ENCODE measurements at places on chromosomes 13 and 19.

- DNase-seq: no peak
These were observed 306.1 kb downstream of the DCT start for GRCh38 chr13:94173312-94173854.

DNA sequence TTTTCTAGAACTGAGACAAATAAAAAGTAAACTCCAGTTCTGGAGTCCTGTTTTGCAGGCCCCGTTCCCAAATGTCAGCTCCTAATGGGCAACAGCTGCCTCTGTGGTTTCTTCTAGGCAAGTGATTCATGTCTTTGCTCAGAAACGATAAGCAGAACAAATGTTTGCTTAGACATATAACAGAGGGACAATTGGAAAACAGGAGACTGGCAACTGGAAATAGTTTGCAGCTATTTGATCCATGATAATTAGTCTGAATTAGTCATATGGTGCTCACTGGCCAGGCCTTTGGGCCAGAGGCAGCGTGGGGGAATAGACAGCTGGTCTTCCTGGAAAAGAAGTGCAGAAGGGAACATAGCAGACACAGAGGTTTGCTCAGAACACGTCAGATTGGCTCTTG is 29.2 kb upstream of the TSHZ3 start:
- DNase-seq: no peak

DNA sequence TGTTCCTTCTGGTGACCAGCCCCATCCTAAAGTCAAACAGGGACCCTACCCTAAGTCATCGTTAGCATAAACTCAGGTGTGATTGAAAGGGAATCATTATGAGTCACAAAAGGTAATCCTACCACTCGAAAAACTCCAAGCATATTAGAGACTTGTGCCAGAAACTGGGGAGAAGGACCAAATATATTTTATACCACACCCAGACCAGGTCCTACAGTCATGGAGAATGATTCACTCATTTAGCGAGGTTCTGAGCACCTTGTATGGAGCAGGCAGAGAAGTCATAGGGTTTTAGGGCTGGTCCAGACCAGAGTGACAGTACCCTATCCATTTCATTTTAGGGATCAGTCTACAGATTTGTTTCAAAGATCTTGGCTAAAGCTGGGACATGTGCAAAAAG is 149.5 kb downstream of the SLC7A1 start:
- DNase-seq: no peak

DNA sequence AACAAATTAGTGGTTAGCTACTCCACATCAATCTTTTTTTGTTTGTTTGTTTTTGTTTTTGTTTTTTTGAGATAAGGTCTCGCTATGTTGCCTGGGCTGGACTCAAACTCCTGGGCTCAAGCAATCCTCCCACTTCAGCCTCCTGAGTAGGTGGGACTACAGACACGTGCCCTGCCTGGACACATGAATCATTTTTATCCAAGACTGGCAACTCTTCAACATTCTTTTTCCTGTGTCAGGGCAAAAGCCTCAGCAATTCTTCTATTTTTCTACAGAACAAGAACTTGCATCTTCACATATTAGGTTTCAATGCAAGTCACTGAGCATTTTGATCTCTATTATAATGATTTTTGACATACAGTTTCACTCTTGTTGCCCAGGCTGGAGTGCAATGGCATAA is 76.8 kb upstream of the LRCH1 start:
- no peak for DNase-seq

- no peak for DNase-seq
These were observed 185.3 kb downstream of the LHFPL6 start for GRCh38 chr13:39417643-39418042.

DNA sequence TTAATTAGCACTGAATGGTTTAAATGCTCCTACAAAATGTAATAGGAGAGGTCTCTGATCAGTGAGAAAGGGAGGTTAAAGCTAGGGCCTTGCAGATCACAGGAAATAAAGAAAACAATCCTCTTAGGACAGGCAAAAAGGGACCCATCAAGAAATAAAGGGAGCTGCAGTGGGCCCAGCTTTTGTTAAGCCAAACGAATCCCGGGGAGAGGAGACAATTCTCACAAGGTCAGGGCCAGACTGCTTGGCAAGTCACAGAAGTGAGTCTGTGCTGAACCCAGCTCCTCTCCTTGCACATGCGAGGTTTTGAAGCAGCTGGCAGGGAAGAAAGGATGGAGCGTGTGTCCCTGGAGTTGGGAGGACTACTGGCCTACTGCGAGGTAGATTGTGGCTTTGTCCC is 285.8 kb downstream of the COG6 start:
- DNase-seq: no peak

DNA sequence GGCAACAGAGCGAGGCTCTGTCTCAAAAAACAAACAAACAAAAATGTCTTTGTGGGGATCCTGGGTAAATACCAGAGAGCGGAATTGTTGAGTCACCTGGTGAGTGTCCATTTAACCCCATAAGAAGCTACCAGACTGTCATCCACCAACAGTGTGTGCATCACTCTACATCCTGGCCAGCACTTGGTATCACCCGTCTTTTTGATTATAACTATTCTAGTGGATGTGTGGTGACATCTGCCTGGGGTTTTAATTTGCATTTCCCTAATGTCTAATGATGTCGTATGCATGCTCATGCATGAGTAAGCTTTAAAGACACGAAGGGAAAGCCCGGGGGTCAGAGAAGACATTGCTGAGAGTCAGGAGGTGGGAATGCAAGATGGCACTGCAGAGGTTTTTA is 126.7 kb upstream of the MRI1 start:
- no peak for DNase-seq

- DNase-seq: peak; percentile 33
These were observed 7.2 kb upstream of the CEACAM8 start for GRCh38 chr19:42601811-42602443.

- no peak for DNase-seq
These were observed at the start of gene SIGLEC6 for GRCh38 chr19:51531349-51532315. SIGLEC6 (minus strand) TSS chr19:51531670; CDS start chr19:51531648, 22 bp downstream.

DNA sequence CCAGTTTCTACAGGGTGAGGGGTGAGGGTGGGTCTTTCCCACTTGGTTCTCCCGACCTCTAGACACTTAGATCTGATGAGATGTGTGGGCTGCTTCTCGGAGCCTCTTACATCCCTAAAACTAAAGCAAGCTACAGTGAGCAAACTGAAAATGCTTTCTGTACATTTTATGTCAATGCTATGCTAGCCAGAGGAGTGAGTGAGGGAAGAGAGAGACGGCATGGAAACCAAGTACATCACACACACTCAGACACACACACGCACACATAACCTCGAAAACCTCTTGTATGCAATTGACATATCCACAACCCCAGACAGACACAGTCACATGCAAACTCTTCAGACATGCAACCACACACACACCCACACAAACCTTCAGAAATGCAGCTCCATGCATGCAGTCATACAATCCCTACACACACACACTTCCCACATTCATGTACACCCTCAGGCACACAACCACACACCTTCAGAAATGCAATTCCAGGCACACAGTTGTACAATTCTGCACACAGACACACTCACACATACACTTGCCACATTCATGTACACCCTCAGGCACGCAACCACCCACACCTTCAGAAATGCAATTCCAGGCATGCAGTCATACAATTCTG is 1.4 kb downstream of the SLC1A6 start:
- no peak for DNase-seq
